Nephron progenitor cell (in vitro differentiated cells): ENCODE measurements at places on chromosomes 12 and 14.

- DNase-seq = no peak
These were observed 135.3 kb upstream of the NCOR2 start for GRCh38 chr12:124702736-124703135.

GRCh38 chr12:81617915-81618314 lies 141.2 kb downstream of the PPFIA2 start:
- DNase-seq = no peak

DNA sequence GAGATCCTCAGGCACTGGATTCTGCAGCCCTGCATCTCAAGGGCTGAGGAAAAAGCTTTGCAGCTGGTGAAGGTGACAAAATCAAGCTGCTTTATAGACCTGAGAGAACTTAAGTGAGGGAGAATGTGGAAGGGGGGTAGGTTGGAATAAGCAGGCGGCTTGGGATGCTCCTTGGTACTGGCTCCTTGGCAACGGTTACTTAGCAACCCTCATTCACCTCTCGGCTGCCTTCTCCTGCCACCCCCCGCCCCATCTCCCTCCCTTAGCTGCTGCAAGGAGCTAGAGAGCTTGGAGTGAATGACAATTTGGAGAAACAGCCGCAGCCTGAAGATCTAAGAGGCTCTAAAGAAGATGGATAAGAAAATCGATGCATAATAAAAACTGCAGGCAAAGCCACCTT lies 44.1 kb upstream of the CISTR start:
- DNase-seq = no peak

- no peak for DNase-seq
These were observed 49.6 kb downstream of the CCDC92 start for GRCh38 chr12:123923038-123923437.

DNA sequence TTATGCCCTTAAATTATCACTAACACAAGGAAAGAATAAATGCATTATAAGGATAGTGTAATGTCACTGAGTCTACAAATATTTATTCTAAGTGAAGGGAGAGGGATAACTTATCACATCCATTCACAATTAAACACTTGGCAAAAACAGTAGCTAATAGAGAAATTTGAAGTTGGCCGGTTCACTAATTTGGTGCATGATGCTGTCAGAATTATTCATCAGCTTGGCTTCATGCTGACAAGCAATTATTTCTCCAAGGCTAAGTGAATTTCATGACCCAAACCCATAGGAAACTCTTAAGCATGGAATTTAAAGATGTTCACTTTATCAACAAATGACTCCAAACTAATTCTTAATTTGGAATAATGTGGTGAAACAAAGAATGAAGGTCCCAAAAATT lies 25.0 kb upstream of the NR1H4 start:
- no peak for DNase-seq

GRCh38 chr14:95700221-95700976 lies 13.5 kb downstream of the TCL1A start:
- no peak for DNase-seq

DNA sequence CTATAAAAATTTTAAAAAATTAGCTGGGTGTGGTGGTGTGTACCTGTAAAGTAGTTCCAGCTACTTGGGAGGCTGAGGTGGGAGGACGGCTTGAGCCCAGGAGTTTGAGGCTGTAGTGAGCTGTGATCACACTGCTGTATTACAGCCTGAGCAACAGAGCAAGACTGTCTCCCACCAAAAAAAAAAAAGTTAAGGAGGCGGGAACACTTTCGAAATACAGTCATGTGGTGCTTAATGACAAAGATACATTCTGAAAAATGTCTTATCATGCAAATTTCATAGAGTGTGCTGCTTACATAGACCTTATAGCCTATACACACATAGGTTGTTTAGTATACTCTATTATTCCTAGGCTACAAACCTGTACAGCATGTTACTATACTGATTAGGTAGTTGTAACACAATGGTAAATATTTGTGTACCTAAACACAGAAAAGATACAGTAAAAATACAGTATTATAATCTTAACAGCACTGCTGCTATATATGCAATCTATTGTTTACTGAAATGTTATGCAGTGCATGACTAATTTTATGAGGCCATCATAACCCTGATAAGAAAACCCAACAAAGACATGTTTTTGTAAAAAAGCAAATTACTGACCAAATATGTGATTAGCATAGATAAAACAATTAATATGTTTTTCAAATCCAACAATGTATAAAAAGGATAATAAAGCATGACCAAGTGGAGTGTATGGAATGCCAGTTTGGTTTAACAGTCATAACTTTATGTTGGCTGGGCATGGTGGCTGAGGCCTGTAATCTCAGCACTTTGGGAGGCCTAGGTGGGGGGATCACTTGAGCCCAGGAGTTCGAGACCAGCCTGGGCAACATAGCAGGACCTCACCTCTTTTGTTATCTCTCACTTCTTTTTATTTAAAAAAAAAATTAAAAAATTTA lies 11.4 kb downstream of the EIF2S1 start:
- DNase-seq = no peak

DNA sequence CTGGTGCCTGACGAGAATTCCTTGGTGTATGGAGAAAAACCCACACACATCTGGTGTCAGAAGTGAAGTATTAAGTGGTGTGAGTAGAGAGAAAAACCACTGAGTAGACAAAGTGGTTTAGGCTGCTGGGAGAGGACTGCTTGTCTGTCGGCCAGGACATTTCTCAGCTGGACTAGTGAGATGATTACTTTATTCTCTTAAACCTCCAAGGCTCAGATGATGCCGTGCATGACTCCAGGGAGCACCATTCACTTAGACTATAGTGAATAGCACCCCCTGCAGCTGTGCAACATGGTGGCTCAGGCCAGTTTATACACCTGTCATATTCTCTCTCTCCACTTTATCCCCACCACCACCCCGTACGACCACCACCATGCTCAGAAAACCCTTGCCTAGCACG lies 28.5 kb upstream of the NFYB start:
- DNase-seq = no peak

- DNase-seq = no peak
These were observed 22.9 kb downstream of the SAMD4A start for GRCh38 chr14:54589843-54590242.

- no peak for DNase-seq
These were observed 199.3 kb upstream of the PWP1 start for GRCh38 chr12:107486140-107486892.

DNA sequence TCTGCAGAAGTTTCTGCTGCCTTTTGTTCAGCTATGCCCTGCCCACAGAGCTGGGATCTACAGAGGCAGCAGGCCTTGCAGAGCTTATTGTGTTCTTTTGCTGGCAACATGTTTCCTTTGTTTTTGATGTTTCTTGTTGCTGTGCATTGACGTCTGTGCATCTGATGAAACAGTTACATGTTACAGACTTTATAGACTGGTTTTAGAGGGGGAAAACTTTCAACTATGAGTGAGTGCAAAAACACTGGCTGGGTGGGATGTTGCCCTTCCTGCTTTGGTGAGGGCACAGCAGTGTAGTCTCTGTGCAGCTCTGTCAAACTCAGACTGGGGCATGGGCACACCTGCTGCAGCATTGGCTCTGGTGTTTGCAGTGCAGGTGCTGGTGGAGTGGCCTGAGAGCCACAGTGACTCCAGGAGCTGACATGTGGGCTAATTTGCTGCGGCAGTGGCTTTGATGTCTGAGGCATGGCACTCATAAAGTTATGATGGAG lies 26.9 kb downstream of the CLEC6A start:
- no peak for DNase-seq

DNA sequence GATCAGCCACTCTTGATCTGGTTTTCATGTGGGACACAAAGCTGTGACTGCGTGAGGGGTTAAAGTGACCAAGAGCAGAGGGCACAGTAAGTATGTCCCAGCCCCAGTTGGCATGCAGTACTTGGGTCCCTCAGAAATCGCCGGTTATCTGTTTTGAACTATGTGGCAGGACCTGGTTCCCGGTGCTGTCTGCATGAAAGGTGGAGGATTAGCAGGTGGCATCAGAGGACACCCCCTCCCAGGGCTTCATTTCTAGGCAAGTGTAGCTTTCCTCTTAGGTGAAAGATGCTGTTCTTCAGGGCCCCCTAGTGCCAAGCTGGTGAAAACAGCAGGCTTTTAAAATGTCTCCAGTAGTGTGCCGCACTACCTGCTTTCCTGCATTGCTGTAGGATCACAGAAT lies 57.1 kb downstream of the ATG14 start:
- peak; percentile 31 for DNase-seq

GRCh38 chr12:41333974-41334373 lies 145.9 kb downstream of the PDZRN4 start:
- no peak for DNase-seq

GRCh38 chr12:806200-806791 lies 53.9 kb downstream of the WNK1 start:
- no peak for DNase-seq

GRCh38 chr12:46357438-46358324 lies 14.9 kb downstream of the SLC38A2 start:
- DNase-seq = no peak

DNA sequence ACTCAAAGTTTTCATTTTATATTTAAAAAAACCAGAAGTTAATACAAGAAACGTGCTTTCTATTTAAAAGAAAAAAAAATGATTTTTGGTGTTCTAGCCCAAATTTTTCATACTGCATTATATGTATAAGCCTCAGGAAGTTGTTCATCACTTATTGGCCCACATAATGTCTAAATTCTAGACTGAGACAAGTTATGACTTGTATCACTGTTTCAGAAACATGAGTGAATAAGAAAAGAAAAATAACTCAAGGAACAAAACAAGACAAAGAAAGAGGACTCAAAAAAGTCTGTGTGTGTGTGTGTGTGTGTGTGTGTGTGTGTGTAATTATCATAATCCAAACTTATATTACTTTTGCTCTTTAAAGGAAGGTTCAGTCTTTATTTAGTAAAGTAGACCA lies 929.8 kb downstream of the GALC start:
- DNase-seq = no peak

DNA sequence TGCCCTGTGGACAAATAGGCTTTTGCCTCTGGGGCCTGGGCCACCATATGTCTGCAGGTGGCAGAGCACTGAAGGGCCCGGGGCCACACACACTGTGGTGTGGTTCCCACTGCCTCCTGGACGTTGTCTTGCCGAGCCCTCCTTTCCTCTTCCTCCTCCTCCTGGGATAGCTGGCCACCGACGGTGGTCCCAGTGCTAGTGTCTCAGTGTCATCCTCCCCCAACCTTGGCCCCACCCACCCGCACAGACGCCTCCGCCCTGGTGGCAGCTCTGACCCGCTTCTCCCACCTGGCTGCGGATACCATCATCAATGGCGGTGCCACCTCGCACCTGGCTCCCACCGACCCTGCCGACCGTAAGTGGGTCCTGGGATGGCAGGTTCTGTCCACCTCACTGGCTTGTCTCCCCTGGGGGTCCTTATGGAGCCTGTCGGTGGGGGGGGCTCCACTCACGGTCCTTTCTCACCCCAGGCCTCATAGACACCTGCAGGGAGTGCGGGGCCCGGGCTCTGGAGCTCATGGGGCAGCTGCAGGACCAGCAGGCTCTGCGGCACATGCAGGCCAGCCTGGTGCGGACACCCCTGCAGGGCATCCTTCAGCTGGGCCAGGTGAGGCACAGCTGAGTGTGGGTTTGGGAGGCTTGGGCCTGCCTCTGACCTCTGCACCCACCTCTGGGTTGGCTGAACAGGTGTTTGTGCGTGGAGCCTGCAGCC lies 23.5 kb downstream of the HIP1R start:
- DNase-seq = no peak

GRCh38 chr12:24561411-24561871 lies 387.5 kb downstream of the BCAT1 start:
- peak; percentile 12 for DNase-seq

DNA sequence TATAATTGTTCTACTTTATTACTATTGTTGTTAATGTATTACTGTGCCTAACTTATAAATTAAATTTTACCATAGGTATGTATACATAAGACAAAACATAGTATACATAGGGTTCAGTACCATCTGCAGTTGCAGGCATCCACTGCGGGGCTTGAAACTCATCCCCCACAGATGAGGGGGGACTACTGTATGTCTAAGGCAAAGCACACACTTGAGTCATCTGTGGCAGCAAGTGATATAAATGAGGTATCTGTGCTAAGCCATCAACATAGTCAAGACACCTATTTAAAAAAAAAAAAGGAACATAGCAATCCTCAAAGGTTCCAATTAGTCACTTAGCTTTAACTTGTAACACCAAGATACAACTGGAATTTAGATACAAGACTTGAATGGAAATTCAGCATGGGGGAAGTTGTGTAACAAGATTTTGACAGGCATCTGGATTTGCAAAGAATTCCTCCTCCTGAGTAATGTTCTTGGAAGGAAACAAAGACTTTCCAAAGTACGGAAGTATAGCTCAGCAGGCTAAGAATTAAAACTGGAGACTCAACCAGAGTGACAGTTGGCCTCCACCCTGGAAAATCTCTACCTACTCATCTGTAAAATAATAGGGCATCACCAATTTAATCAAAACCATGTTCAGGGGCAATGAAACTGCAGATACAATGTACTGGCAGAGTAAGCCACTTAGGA lies 14.9 kb downstream of the DCAF5 start:
- no peak for DNase-seq

GRCh38 chr12:91889059-91889458 lies 256.6 kb downstream of the BTG1 start:
- DNase-seq = no peak

DNA sequence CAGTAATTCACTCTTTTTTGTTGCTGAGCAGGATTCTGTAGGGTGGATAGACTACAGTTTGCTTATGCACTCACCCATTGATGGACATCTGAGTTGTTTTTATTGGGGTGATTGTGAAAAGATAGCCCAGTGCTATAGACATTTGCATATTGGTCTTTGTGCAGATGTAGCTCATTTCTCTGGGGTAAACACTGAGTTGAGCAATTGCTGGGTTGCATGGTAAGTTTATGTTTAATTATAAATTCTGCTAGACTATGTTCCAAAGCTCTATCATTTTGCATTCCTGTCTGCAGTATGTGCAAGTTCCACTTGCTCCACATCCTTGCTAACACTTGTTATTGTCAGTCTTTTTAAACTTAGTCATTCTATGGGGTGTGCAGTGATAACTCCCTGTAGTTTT lies 65.4 kb upstream of the RFLNA start:
- no peak for DNase-seq

GRCh38 chr12:79255288-79255687 lies 390.7 kb downstream of the SYT1 start:
- DNase-seq = no peak

DNA sequence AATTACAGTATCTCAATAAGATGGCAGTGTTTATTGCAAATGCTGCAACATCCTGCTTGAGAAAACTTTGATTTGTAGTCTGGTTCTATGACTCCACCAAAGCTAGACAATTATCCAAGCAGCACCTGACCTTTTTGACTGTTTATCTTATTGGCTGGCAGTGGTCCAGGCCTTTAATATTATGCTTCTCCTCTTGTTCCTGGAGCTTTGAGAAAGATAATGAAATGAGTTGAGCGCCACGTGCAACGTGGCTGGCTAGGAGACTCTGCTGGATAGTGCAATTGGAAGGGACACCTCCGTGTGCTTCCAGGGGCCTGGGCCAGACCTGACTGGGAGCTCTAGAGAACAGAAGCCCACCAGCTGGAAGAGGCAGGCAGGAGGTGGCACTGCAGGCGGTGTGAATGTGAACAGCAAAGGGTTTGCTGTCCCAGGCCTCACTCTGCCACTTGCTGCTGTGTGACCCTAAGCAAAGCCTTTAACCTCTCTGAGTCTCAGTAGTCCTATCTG lies 349.3 kb downstream of the CACNA1C start:
- no peak for DNase-seq
